ENCODE measurements at places on chromosomes 5 and 9.

DNA sequence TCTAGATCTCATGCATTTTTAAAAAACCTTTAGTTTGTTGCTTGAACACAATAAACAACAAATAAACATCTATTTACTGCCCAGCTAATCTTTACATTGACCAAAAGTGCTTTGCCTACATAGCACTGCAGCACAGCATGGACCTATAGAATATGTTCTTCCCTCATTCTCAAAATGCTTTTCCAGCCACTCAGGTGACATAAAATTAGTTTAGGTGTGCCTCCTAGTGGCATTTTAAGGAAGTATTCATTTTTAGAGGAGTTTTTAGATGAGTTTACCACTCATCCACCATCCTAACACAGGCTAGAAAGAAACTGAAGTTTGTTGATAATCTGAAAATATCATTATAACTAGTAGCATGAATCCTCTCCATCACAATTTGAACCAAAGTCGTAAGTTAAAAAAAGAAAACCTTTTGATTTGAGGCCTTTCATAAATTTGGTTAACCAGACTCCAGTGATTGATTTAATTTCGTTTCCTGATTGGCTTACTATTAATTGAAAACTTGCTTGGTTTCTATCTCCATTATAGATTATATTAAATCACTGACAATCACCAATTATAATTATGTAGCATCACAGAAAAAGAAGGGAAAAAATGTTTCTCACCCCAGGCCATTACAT lies 12.6 kb downstream of the PLGRKT start:
- no peak for DNase-seq

GRCh38 chr9:127222388-127223095 lies 42.0 kb upstream of the GARNL3 start:
- no peak for DNase-seq

DNA sequence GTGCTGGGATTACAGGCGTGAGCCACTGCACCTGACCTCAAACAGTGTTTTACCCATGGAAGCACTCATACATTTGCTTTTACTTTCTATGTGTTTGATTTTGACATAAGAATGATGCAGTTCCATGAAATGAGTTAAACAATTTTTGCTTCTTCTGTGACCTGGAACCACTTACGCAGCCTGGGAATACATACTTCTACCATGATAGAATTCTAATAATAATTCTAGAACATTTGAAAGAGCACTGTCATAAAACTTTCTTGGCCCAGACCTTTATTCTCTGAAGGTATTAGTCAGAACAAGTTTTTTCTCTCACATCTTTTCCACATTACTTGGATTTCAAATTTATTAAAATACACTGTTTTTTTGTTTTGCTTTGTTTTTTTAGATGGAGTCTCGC lies 25.3 kb upstream of the COL5A1 start:
- no peak for DNase-seq

- DNase-seq: no peak
Observed at GRCh38 chr9:84573083-84573482, 96.4 kb upstream of the NTRK2 start.

- DNase-seq: no peak
Observed at GRCh38 chr5:74035521-74035937, 409.5 kb downstream of the ARHGEF28 start.

GRCh38 chr5:66410122-66410521 lies 186.1 kb upstream of the MAST4 start:
- DNase-seq: no peak

DNA sequence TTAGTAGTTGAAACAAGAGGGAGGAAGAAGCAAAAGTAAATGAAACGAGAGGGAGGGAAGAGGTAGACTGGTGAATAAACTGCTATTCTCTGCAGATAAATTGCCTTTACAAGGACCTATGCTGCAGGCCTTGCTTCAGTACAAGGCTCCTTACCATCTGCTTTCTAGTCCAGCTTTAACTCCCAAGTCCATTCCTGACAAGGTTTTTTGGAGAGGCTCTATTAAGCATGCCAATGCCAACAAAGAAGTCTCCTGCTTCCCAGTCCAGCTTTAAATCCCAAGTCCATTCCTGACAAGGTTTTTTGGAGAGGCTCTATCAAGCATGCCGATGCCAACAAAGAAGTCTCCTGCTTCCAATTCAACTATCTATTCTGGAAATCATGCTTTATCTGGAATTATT lies 244.9 kb downstream of the GABRB2 start:
- DNase-seq: no peak

DNA sequence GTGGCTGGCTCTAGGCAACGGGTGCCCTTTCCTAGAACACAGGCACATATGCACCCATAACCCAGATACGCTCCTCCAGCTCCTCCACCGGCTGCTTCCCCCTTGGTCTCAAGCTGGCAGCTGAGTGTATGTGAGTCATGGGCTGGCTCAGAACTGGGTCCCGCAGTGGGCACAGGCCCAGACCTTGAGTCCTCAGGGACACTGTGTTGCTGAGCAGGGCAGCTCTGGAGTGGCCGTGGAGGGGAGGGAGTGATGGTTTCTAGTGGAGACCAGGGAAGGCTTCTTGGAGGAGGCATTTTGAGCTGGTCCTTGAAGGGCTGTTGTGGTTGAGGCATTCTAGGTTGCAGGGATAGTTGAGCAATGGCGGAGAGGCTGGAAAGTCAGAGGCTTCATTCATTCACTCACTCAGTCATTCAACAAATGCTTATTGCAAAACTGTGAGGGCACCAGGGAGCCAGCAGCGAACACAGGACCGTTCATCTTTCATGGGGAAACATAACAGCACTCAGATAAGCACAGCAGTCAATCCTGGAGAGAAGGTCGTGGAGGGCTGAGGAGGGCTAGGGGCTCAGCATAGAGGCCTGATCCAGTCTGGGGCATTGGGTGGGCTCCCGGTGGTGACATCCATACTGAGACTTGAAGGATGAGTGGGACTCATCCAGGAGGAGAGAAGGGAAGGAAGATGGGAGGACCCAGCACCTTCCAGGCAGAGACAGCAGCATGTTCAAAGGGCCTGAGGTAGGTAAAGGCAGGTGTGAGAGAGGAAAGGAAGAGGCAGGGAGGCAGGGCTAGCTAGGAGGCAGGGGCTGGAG lies 2.4 kb downstream of the BBLN start:
- DNase-seq: no peak

All from stimulated activated CD4-positive, alpha-beta T cell treated with anti-CD3 and anti-CD28 coated beads, TNF-alpha, amount 100 ng/mL, for 1 hour (primary cell).